ENCODE measurements at places on chromosomes 16 and 17.

DNA sequence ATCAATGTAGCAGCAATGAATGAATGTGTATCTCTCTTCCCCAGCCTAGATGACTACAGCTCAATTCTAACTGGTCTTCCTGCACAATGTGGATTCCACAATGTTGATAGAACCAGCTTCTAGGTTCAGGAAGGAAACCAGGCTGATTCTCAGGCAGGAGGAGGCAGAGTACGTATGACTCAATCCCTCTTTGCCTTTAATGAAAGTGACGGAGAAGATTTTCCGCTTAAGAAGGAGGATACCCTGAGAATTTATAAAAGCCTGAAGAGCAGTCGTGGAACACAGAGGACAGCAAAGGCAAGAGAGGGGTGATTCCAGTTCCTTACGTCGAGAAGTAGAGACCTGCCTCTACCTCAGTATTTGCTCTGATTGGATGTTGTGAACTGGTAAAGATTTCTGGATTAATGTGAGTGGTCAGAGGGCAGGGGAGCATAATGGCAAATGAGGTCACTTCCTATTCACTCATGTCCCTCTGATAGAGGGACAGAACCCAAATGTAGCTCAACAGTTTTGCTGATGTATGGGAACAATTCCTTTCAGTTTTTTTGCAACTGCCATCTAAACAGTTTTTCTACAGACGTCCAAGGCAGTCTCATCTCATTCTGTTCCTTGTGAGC is 15.0 kb upstream of the SLC16A11 start:
- no peak for DNase-seq

GRCh38 chr16:1325673-1326371 is 7.6 kb upstream of the BAIAP3 start:
- no peak for DNase-seq

DNA sequence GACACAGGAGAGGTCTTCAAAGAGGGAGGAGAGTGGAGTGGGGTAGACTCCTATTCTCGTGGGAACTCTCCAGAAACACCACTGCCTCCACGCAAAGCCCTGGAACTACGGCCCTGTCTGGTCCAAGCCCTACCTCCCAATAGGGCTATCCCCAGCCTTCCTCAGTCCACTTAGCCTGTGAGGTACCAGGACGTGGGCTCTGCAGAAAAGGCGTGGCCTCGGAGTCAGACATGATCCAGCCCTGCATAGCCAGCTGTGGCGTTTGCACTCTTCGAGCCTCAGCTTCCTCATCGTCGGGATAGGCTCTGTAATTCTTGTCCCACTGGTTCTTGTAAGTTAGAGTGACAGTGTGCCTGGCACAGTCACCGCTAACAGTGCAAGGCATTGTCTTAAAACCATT is 13.8 kb downstream of the ENDOV start:
- DNase-seq = no peak

- no peak for DNase-seq
Observed at GRCh38 chr16:54373534-54374520, 87.2 kb upstream of the IRX3 start.

DNA sequence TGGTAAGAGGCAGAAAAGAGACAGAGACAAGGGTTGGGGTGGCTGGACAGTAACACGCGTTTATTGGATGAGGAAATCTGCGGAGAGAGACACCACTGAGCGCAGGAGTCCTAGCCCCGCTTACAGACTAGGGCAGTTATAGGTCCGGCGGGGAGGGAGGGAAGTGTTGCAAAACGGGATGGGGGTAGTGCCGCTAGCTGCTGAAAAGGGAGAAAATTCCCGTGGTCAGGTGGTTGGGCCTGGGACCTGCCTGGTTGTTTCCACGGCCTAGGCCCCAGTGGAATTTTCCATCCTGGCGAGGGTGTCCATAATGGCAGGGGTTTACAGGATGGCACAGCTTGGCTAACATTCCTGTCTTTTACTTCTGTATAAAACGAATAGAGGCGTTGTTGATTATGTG is 5.5 kb upstream of the CPHXL2 start:
- no peak for DNase-seq

DNA sequence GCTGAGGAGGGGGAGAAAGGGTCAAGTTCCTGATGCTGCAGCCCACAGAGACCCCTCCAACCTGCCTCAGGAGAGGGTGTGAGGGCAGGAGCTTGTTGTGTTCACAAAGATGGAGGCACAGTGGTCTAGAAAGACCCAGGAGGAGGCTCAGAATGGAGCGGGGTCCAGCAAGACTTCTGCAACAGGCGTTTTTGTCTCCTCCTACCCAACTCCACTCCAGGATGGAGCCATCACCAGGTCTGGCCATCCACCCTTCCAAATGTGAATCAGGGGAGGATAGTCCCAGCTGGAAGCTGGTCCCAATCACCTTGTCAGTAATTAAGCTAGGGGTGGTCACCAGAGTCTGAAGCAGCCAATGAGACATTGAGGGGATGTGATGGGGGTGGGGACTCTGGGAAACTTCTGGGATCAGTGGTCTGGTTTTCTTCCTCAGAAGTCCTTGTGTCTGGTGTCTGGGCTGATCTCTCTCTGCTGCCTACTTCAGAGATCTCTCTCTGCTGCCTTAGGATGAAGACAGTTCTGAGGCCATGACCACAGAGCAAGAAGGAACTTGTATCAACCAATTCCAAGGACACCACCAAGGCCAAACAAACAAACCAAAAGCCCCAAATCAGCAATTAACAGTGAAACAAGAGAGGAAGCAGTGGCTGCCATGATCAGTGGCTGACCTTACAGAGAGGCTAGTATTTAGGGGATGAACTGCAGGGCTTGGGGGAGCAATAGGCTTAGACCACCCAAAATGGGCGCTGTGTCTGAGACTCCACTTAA is 14.5 kb downstream of the CD300LB start:
- no peak for DNase-seq

GRCh38 chr17:32492648-32493289 is 6.0 kb downstream of the CDK5R1 start:
- no peak for DNase-seq

DNA sequence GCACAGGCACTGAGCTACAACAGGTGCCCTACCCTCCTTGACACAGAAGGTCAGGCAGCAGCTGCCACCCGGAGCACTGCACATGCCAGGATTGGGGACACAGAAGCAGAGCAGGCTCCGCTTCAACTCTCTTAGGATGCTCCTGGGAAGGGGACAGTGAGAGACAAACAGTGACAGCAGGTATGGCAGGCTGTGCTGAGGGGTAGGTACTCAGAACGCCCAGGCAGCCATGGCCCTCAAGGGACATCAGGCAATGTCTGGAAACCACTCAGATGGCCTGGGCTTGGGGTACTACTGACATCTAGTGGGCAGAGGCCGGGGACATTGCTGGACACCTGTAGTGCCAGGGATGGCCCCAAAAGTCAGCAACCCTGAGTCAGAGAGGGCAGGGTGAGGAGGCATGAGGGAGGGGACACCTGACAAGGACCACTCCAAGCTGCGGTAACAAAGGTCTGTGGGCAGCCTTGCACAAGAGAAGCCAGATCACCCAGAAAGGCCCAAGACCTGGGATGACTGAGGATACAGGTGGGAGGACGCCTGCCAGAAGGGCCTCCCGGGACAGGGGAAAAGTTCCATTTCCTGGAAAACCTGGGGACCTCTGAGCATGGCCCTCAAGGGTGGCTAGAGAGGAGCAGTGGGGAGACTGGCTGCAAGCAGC is 21.2 kb downstream of the PEMT start:
- DNase-seq = no peak

GRCh38 chr16:13376174-13376573 is 474.8 kb downstream of the SHISA9 start:
- DNase-seq = no peak

GRCh38 chr16:69724981-69725479 is 1.3 kb downstream of the NQO1 start:
- DNase-seq = no peak

- no peak for DNase-seq
Observed at GRCh38 chr16:11768849-11769248, 26.2 kb upstream of the TXNDC11 start.

GRCh38 chr17:80783971-80784370 is 207.7 kb upstream of the CHMP6 start:
- DNase-seq = no peak

DNA sequence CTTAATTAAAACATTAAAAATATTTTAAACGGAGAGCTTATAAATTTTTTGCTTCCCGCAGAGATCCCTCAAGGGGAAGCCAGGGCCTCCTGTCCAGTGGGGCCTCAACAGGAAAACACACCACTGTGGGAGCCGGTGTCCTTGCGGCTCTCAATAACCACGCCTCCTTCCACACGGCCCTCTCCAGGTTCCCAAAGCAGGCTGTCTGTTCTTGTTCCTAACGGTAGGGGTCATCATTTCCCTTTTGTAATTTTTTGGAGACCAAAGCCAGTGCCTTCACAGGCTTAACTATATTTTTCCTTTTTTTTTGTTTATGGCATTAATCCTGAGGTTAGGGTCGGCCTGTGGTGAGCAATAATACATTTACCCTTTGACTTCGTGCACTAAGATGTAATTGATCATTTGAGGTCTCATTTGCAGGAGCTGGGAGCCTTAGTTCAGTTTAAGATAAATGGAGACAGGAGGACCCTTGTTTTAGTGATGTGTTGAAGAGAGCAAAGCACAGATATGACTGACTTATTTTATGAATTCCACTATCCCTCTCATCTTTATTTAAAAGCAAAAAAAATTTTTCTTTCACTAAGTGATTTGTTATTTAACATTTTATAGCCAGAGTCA is 77.5 kb upstream of the N4BP1 start:
- DNase-seq = no peak

GRCh38 chr17:15744885-15745284 is 12.8 kb downstream of the TBC1D26 start:
- no peak for DNase-seq

GRCh38 chr17:17741349-17742023 is 60.2 kb downstream of the RAI1 start:
- DNase-seq = no peak
